Stimulated activated naive CD4-positive, alpha-beta T cell (primary cell): ENCODE measurements at places on chromosomes 4 and X.

- no peak for DNase-seq
These were observed 54.7 kb downstream of the AMER1 start for GRCh38 chrX:64150775-64151174.

DNA sequence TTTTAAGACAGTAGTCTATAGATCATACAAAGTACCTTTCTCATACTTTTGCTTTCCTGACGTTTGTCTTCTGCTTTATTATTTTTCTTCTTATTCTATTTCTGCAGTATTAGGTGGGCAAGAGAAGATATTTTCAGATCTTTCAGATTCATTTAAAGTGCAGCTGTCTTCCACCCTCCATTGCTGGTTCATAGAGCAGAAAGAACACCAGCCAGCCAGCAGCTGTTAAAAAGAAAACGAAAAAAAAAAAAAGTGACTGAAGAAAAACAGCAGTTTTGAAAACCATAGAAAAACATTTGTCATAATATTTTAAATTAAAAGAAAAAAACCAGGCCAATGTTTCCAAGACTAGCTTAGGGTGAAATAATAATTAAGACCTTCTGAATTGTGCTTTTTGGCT is 42.9 kb downstream of the SMAD1 start:
- DNase-seq, result no peak

- DNase-seq, result no peak
These were observed 46.1 kb downstream of the HTRA3 start for GRCh38 chr4:8315435-8316250.

DNA sequence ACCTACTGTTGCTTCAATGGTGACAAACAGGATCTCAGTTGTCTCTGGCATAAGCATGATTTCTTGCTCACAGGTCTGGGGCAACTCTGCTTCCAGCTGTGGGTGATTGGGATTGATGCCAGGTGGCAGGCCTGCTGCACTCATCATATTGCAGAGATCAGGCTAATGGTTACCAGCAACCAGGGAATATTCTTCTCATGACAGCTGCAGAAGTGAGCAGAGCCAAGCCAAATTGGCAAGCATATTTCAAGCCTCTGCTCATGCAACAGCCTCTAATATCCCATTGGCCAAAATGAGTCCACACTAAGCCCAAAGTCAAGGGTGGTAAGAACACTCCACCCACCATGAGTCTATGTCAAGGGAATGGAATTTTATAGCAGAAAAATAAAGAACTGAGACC is 26.7 kb upstream of the TBC1D19 start:
- no peak for DNase-seq

- no peak for DNase-seq
These were observed 148.7 kb downstream of the KDR start for GRCh38 chr4:54976682-54977081.

DNA sequence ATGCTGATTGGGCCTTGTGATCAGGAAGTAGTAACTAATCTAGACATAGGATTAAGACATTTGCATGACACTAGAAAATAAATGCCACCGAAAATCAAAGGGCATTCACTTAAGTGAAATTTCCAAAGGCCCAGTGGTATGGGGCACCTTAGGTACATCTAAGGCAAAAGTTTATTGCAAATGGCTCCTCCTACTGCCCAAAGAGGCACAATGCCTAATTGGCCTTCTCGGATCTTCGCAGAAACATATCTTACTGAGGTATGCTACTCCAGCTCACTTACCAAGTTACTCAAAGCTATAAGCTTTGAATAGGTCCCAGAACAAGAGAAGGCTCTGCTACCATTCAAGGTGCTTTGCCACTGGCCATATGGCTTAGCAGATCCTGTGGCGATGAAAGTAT is 174.8 kb upstream of the CXCL13 start:
- DNase-seq, result no peak
